GM18507 (cell line): ENCODE measurements at places on chromosomes 6 and 20.

GRCh38 chr6:170049641-170050561 lies 241.0 kb downstream of the DLL1 start:
- DNase-seq = no peak

GRCh38 chr6:111176038-111176759 lies 88.9 kb downstream of the SLC16A10 start:
- no peak for DNase-seq

- DNase-seq = peak; percentile 59
These were observed 2.7 kb downstream of the ITCH start for GRCh38 chr20:34365765-34366213.

DNA sequence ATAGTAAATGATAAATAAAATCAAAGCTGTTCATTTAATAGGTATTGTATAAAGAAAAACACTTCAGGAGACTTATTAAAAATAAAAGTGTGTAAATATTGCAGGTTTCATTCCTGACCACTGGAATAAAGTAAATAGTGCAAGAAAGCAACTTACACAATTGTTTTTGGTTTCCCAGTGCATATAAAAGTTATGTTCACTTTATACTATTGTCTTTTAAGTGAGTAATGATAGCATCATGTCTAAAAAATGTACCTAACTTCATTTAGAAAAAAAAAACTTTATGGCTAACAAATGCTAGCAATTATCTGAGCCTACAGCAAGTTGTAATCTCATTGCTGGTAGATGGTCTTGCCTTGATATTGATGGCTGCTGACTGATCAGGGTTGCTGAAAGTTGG lies 726.6 kb upstream of the POU3F2 start:
- no peak for DNase-seq

GRCh38 chr6:108260126-108260808 lies 573 bp downstream of the SNX3 start:
- DNase-seq = peak; percentile 29
